ENCODE measurements at places on chromosomes 4 and X.

DNA sequence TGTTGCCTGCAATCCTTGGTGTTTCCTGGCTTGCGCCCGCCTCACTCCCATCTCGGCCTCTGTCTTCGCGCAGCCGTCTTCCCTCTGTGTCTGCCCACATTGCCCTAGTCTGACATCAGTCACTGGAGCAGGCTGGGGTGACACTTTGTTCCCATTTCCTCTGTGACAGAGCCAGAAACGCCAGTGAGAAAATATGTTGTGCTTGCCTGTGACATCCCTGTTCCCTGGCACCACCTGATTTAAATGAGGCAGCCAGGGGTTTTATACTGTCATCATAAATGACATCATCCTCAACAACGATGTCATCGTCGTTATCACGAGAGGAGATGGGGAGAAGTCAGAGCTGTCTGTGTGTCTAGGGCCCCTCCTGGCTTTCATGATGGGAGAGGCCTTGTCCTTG lies 29.1 kb downstream of the ZNF185 start:
- no peak for DNase-seq

DNA sequence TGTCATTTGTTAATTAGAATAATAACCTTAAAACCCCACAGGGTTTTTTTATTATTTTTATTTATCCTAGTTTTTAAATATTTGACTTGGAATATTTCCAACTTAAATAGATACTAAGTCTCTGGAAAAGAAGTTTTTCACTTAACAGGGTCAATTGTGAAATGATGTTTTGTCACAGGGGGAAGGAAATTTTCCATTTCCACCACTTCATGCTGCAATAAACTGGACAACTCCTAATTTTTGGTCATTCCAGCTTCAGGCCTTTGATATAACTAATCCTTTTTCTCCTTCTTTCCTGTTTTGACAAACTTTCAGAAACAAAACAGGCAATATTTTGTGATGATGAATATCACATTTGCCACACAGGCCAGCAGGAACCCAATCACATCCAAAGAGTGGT lies 45.3 kb downstream of the UGT2B10 start:
- DNase-seq = no peak

DNA sequence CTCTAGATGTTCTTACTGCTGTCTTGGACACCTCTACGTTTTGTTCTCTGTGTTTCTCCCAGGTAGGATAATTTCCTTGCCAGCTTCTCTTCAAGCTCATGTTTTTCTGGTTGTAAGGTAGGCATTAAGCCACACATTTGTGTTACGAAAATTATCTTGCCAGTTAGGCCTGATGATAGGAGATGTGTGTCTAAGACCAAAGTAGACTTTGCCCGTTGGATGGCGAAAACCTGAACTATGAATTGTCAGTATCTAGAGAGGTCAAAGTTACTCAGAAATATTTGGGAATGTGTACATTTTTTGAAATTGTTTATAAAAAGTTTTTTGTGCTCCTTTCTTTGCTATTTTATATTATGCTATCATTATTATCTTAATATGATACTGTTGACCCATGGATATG lies 72.8 kb downstream of the FHIP1A start:
- no peak for DNase-seq

GRCh38 chr4:1294424-1294823 lies 4.7 kb downstream of the MAEA start:
- no peak for DNase-seq

GRCh38 chrX:20248592-20249192 lies 18.0 kb downstream of the RPS6KA3 start:
- no peak for DNase-seq

DNA sequence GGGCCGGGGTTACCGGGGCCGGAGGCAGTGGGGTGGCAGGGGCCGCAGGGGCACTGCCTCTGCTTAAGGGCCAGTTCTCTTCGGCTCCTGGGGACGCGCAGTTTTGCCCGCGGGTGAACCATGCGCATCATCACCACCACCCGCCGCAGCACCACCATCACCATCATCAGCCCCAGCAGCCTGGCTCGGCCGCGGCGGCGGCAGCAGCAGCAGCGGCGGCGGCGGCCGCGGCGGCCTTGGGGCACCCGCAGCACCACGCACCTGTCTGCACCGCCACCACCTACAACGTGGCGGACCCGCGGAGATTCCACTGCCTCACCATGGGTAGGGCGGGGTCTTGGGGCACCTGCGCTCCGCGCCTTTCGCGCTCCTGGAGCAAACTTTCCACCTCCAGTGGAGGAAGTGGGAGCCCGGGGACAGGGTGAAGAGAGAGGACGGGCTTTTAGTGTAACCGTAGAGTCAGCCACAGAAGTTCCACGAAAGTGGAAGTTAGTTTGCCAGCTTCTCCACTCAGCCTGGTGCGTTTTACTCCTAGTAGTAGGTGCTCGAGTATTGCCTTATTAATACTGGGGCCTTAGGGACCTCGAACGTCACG lies 729 bp downstream of the GSX2 start:
- DNase-seq = no peak

DNA sequence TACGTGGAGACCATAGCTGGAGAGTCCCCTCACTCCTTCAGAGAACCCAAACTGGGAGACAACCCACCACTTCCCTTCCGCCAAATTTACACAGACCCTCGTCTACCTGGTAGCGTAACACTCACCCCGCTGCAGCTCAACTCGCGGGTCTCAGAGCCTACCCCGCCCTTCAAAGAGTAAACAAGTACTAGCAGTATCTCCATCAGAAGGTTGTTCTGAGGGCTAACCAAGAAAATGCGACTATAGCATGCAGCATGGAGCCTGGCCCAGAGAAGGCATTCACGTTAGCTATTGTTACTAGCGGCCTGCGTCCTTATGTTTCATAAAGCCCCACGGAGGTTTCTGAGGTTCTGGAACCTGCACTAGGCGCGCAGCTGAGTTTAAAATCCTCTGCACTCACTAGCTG lies 531 bp upstream of the MANBA start:
- DNase-seq = no peak

DNA sequence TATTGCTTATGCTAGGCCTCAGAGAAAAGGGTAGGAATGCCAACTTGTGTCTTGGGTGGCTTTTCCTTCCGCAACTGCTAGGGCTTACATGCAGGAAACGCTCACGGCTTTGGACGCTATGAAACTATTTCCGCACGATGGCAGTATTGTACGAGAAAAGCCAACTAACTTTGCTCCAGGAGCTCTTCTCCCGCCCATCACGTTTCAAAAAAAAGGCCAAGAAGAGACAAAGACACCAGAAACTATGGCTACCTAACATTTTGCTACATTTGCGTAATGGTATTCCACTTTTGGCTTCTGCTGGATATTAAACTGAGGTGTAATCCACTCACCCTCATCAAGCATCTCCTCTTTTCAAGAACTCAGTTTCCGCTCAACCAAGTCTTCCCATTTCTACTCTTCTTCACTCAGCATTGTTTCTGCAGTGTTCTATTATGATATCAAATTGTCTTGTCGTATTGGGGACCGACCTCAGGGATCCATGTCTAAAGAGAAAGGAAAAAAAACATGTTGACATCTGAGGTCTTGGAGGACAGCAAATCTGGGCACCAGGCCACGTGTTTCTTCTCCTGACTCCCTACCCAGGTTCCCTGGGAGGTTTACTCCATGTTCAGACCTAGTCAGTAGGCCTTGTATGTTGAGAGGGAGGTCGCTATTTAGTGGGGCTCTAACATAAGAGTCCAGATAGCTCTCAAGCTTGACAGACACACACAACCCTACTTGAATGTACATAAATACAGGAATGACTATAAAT lies 239.4 kb upstream of the STK26 start:
- no peak for DNase-seq

DNA sequence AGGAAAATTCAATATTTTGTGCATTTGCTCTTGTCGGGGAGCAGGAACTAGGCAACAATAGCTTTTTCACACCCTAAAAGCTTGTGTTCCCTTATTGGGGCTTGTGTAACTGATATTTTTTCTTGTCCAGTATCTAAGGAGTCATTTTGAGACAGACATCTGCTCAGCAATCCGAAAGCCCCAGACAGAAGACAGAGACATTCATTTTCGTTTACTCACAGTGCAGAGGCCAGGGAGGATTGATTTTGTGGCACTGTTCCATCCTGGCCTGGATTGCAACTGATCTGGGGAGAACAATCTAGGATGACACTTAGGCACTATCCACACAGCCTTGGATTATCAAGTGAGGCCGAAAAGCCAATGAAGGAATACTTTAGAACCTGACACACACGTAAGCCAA lies 27.4 kb upstream of the PLAC1 start:
- DNase-seq = no peak

Measured in stimulated activated CD4-positive, alpha-beta T cell treated with anti-CD3 and anti-CD28 coated beads, Interleukin-15, amount 100 ng/mL, for 48 hours (primary cell).